ENCODE measurements at places on chromosomes 2 and 18.
A peak's percentile ranks its signal among the peaks of the same experiment; 100 is the strongest.

DNA sequence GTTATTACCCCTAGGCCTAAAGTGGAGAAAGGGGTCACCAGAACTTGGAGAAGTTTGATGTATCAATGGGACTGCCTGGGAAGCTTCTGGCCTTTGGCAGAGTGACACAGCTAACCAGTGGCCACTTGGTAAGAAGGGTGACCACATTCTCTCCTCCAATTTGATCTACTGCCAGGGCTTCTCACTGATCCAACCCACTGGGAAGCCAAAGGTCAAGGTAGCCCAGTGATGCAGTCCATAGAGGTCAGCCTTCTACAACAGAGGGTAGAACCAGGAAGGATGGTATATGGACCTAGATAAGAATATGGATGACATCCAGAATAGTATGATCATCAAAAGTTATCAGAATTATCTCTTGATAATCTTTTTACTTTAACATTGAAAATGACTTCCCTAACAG is 493.6 kb downstream of the NYAP2 start:
- no peak for DNase-seq

DNA sequence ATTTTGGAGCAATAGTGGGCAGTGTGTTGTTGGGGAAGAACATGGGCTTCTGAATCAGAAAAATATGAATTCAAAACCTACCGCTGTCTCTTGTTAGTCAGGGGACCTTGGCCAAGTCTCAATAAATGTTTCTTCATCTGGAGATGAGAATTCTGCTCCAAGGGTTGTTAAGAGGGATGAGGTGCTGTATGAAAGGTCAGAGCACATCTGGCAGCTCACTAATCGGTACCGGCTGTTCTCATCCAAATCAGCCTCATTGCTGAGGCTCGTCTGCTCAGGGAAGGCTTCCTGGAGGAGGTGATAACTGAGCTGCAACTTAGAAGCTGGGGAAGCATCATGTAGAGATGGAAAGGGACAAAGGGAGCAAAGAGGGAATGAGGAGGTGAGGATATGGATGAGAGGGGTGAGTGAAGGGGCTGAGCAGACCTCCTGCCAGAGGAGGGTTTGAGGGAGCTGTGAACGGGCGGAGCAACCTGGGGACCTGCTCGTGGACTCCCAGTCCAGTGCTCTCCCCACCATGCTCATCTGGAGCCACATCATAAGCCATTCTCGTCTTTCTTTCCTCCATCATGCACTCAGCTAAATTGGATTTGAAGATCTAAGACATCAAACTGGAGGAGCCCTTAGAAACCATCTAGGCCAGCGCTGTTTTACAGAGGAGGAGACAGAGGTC is 47.4 kb downstream of the GREB1 start:
- DNase-seq, result no peak

DNA sequence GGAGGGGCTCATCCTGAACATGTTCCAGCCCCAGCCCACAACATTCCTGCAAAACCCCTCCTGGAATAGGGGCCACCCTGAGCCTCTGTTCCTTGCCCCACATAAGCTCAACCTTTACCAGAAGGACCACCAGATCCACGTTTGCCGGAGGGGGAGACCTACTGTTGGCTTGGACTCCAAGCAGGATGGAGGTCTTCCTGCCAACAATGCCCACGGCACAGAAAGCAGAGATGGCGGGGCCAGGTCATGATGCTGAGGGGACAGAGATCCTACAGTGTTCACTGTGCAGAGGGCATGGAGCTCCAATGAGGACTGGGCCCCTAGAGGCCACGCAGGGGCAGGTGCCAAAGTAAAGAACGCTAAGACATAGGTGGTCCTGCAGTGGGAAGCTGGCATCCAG is 98.5 kb upstream of the RAB6C start:
- DNase-seq, result no peak

DNA sequence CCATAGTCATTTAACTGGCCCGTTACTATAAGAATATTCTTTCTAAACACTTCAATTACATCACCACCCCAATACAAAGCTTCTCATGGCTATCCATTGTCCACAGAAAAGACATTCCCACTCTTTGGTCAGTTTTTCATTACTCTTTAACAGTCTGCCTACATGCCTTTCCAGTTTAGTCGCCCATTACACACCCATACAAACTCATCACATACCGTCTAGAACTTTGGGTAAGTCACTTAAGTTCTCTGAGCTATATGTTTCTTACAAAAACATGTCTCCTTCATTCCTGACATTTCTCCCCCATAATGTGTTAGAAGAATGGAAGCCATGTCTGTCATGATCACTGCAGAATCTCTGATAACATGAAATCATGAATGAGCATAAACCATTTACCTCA is 108.2 kb upstream of the STK17B start:
- no peak for DNase-seq

DNA sequence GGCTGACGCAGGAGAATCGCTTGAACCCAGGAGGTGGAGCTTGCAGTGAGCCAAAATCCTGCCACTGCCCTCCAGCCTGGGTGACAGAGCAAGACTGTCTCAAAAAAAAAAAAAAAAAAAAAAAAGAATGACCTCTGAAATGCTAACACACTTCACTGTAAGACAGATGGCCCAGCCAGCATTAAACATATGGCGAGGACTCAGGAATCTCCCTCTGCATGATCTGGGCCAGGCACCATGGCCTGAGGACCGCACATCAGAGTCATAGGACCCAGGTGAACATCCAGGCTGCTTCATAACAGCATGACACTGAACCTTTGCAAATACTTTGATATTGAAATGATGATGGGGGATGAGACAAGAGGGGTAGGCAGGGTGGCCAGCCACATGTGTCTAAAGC is 56.1 kb upstream of the DNMT3A start:
- DNase-seq, result no peak

GRCh38 chr2:237091779-237092436 is 6.2 kb downstream of the COPS8 start:
- no peak for DNase-seq

DNA sequence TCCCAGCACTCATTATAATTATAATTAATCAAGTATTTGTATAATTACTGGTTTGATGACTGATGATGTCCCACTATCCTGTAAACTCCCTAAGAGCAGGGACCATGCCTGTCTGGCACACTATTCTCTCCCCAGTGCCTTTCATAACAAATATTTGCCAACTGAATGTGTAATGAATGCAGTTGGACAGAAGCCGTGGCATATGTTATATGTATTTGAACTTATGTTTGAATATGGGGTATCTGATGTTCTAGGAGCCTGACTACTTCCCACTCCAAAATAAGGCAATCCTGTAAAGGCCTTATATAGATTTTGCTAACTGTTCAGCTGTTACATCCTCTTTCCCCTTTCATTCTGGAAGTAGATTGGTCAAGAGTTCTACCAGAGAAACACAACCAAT is 19.7 kb downstream of the OSBPL6 start:
- DNase-seq, result no peak

GRCh38 chr2:67219651-67220050 is 177.5 kb upstream of the ETAA1 start:
- DNase-seq, result no peak

- DNase-seq, result no peak
These were observed 526 bp downstream of the COX7A2L start for GRCh38 chr2:42360493-42360889.

DNA sequence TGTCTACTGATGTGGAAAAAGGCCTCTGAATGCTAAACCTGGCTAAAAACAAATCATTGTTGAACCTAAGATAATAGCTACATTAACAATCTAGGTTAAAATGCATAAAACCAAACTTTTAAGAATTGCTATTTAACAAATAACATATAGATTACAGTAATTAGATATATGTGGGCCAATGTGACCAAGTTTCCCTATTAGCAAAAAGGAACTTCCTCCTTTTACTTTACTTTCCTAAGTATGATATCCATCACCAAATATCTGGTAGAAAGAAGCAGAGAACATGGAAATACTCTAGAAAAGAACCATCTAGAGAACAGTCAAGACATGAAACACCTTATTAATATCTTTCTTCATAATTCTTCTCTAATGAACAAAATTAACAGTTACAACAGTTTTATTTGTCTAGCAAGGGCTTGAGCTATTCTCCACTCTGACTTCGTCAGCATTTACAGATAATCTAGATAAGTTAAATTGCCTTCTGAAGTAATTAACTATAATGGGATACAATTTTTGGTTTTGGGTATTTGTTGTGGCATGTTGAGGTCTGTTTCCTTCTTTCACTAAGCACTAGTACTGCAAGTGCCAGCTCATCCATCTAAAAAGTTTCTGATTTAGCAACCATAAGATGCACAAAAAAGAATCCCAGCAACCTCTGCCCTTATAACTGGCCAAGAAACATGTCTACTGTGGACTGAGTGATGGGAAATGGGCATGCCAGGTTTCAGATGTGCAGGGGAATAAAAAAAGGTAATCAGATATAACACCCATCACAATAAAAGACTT is 53.3 kb downstream of the MEMO1 start:
- no peak for DNase-seq

DNA sequence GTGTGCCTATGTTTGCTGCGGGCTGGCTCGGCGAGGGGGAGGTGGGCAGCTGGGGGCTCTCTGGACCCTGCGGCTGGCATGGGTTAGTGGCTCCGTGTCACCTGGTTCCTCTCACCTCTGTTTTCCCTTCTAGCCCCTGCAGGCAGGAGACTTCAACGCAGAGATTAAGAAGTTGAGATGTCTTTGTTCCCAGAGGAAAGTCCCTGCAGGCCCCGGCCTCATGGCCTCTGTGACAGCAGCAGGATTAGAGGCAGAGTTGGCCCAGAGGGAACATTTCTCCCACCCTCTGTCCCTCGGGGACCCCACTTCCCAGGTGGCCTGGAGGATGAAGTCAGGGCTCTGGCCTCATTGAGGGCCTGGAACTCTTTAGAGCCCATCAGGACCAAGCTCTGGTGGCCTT is 56.5 kb downstream of the HPCAL1 start:
- DNase-seq, result no peak

GRCh38 chr2:3867469-3867868 is 164.1 kb downstream of the DCDC2C start:
- DNase-seq, result no peak

GRCh38 chr2:237182422-237183123 is 96.9 kb downstream of the COPS8 start:
- DNase-seq, result no peak

DNA sequence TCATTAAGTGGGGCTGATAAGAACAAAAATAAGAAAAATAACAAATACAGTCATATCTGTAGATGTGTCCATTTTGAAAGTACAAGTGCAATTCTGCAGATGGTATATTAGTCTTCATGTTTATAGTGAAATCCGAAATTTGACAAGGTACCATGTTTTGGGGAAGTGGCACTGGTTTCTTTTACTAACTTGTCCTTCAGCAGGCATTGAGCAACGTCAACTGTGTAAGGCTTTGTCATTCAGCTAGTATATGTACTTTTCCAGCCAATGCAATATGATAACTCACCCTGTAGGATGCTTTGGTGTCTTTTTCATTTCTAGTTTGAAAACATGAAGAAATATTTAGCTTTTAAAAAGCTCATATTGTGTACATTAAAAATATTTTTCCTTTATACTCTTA is 139.9 kb downstream of the MCFD2 start:
- no peak for DNase-seq

DNA sequence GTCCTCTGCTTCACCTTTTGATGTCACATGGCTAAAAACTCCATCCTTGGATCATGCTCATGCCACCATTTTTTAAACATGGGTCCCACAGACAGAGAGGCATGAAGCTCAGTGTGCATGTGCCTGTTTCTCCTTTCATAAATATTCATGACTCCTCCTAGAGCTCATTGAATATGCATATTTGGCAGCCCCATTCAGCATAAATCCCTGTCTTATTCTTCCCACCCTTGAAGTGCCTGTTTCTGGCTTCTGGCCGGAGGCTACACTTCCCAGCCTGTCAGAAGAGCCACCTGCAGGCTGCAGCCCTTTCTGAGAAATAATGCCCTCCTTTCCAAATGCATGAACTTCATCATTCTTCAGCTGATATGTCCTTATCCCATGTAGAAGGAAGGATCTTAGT is 109.7 kb downstream of the LDLRAD4 start:
- DNase-seq, result no peak

- no peak for DNase-seq
These were observed 28.6 kb downstream of the ASXL3 start for GRCh38 chr18:33606621-33607020.

GRCh38 chr2:11925295-11926066 is 179.0 kb downstream of the LPIN1 start:
- DNase-seq, result no peak

GRCh38 chr2:223956300-223956699 is 963 bp upstream of the MRPL44 start:
- DNase-seq, result no peak

DNA sequence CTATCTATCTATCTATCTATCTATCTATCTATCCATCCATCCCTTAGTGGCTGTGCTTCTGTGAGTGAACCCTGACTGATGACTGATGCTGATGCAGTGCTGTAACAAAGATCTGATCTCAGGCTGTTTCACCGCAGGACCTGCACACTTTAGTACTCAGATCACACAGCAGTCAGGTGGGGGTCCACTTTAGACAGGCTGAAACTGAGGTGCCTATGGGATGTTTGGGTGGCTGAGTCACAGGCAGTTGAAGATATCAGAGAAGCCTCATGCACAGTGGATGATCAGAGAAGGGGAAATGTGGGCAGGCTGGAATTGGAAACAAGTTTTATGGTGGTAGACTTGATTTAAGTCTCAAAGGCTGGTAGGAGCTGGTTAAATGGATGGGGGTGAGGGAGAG is 156.4 kb downstream of the INSIG2 start:
- DNase-seq, result no peak

DNA sequence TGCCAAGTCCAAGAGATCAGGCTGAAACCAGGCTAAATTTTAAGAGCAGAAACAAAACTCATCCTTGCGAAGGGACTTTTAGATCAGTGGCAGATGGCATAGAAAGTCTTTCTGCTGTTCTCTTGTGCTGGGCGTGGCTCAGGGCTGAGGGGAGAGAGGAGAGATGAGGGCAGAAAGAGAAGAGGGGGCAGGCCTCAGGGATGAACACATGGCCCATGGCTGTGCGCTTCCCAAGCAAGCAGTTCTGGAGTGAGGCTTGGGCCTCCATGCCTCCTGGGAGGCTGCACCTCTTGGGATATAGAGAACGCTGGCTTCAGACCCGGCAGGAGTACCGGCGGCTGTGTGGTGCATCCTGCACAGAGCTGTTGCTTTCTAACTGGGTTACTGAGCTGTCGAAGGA is 41.0 kb downstream of the HPCAL1 start:
- no peak for DNase-seq

- DNase-seq, result peak; percentile 89
These were observed 44.1 kb downstream of the ANKMY1 start for GRCh38 chr2:240513549-240514287.

DNA sequence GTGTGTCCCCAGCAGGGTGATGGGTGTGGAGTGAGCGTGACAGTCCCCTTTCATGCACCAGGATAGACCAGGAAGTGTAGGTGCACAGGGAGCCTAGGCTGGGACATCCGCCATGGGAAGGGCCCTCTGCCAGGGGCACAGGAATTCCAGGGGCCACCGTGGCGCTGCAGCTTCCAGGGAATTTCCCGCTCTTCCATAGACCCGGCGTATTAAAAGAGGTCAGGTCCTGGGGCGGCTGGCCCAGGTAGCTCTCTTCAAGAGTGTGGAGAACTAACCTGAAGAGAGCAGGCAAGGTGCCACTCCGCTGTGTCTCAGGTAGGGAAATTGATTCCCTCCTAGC is 42.0 kb downstream of the ATP6V1C2 start:
- DNase-seq, result no peak
